ENCODE measurements at places on chromosomes 7 and 10.

- no peak for DNase-seq
Measured at GRCh38 chr7:7183061-7183837, 905 bp downstream of the C1GALT1 start.

DNA sequence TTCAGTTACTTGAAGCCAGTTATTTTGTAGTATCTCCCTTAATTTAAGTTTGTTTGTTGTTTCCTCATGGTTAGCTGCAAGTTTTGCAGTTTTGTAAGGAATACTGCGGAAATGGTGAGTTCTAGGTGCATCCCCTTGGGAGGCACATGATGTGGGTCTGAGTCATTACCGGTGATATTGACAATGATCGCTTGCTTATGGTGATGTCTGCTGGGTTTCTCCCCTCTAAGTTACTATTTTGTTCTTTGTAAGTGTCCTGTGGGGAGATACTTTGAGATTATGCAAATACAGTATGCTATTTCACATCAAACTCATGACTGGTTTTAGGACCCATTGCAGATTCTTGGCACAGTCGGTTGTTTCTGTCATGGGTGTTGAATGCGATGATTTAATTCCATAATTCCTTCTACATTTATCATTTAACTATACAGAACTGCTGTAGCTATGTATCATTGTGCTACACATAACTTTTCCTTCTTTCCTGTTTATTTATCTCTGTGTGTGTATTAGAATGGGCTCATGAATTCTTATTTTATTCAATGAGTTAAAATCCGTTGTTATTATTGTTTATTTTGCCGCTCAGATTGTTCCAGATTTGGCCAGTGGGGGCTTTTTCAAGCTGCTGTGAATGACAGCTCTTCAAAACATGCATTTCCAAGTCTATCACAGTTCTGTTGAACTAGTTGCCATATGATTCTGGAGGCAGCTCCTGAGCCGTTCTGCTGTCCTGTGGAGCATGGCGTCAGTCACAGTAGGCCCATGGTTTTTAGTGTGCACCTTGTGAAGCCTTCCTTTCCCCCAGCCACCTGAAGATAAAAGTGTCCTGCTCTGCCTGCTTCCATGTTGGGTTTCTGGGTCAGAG lies 18.4 kb downstream of the TSPAN14 start:
- no peak for DNase-seq

DNA sequence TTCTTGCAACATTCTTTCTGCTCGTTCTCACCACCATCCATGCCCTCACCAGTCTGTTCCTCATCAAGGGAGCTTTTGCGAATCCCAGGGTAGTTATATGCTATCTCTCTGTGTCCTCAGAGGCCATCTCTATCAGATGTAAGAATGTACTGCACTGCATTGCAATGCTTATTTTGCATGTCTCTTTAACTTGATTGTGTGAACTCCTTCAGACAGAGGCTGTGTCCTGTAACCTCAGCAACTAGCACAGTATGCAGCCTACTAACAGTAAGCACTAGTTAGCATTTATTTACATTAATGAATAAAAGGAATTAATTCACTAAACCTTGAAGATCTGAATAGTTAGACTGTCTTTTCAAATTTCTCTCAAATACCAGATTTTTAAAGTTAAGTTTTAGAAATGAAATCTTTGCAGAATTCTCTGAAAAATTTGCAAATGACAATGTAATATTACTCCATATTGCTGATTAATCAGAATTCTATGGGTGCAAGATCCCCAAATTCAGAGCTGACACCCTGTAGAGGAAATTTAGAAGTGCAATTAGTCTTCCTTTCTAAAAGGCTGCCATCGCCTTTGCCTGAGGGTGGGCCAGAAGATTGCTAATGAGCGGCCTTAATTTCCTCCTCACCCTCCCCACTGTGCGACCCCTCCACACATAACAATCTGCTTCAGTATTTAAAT lies 10.3 kb upstream of the LHFPL3 start:
- no peak for DNase-seq

DNA sequence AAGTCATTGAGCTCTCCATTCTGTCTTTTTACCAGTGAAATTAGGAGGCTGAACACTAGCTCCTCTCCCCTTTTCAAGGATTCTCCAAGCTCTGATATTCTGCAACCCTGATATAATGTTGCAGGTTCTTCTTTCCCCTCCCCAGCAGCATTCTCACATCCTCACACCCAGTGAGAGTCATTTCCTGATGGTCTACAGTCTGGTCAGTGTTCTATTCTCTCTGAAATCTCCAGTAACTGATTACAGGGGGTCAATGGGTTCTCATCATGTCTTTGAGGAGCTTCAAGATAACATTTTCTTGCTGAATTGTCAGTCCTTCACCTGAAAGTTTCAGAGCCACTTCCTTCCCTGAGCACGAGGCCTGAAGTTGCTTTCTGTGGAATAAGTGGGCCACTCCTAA lies 299.4 kb downstream of the PTEN start:
- no peak for DNase-seq

GRCh38 chr10:78287618-78288017 lies 254.0 kb downstream of the RPS24 start:
- no peak for DNase-seq

- DNase-seq: no peak
Measured at GRCh38 chr10:18068401-18068800, 71.8 kb upstream of the CACNB2 start.

Measured in GOT3 (cell line).